ENCODE measurements at places on chromosomes 11 and 22.

DNA sequence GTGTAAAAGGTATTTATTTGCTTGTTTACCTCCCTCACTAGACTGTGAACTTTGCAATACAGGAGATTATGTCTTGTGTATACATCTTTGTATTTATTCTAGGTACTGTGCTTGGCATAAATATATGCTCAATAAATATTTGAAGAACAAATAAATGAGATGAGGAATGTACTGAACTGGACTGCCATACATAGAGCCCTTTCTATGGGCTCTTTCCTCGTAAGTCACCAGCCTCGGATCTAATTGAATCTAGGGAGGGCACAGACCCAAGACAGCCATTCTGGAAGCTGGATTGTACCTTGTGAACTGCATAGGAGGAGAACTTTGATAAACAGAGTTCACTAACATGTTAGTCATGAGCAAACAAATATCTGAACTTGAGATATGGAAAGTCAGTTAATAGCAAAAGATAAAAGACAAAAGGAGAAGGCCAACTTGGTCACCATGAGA lies 503.9 kb downstream of the INSC start:
- DNase-seq, result no peak

GRCh38 chr11:83680321-83680720 lies 394.2 kb upstream of the CCDC90B start:
- no peak for DNase-seq

GRCh38 chr22:37303821-37304274 lies 21.5 kb downstream of the CYTH4 start:
- DNase-seq, result peak; percentile 45

GRCh38 chr22:20957102-20957682 lies 9.9 kb upstream of the AIFM3 start:
- DNase-seq, result no peak

DNA sequence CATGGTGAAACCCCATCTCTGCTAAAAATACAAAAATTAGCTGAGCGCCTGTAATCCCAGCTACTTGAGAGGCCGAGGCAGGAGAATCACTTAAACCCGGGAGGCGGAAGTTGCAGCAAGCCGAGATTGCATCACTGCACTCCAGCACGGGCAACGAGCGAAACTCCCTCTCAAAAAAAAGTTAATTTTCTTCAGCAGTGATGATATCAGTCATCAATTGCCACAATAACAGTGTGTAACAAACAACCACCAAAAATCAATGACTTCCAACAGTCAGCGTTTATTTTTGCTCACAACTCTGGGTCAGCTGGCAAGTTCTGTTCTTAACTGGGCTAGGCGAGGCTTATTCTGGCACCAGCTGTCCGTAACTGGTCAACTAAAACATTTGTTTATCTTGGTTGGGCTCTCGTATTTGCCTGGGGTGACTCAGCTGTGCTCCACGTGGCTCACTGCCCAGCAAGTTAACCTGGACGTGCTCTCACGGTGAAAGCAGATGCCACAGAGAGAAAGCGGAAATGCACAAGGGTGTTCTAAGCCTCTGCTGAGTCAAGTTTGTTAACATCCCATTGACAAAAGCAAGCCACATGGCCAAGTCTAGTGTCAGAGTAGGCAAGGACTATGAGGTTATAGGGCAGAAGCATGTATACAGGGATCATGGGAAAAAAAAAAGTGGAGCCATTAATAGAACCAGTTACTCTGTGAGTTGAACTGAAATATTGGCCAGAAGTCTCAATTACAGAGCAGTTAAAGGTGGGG lies 52.1 kb downstream of the LHFPL7 start:
- DNase-seq, result peak; percentile 23

DNA sequence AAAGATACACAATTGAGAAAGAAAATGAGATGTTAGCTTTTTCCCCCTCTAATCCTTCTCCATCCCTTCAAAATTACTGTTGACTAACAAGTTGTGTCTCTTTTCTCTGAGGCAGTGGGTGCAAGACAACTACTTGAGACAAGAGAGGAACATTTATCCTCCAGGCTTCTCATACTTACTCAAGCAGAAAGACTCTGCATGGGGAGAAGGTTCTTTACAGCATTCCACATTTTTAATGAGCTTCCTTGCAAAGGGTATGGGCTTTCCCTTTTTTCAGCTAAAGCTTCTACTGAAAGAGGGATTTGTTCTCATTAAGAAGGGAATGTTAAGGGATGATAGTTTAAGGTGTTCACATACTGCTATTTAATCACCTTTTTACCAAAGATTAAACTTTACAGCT lies 47.8 kb downstream of the PAX6 start:
- no peak for DNase-seq

DNA sequence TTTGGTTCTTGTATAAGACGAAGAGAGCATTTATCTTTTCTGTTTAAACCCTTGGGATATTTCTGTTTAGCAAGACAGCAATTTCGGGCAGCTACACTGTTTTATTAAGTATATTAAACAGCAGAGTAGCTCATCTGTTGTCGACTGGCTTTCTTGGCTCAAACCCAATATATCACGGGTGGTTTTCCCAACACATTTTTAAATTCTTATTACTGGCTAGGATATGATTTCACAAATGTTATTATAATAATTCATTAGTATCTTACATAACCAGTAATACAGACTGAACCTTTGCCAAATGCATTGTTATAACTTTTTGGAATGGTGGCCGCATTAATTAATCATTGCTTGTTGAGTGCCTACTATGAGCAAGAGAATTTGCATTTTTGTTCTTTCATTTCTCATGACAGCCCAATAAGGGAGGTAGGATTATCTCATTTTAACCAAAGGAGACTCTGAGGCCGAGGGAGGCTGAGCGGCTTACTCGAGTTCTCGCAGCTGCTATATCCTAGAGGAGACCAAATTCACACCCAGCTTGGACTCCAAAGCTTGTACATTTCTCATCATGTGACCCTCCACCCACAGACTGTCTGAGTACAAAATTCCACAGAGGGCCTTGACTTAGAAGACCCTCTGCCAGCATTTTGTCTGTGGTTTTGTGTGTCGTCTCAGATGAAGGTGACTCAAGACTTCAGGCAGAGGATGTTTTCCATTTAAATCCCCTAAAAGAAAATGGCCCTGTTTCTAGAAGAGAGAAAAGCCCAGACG lies 304.9 kb downstream of the NTM start:
- no peak for DNase-seq

DNA sequence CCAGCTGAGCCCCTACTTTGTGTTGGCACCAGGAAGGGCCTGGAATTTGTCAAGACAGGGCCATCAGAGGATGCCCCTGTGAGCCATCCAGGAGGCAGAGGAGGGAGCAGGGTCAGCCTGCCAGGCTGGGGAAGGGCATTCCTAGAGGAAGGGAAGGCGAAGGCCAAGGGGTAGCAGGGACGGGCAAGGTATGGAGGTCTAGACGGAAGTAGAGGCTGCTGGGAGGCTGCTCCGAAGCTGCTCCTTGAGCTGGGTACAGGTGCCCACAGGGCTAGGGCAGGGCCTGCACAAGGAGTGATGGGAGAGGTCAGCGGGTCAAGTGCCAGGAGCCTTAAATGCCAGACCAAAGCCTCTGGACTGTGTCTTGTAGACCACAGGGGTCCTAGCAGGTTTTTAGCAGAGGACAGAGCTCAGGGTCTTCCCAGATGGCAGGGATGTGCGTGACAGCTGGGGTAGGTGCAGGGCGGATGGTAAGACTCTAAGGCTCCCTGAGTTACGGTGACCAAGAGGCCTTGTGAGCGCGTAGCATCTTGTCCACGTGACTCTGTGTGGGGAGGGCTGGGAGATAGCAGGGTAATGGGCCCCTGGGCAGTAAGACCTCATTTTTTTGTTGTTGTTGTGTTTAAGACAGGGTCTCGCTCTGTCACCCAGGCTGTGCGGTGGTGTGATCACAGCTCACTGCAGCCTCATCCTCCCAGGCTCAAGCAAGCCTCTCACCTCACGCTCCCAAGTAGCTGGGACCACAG lies 31.7 kb upstream of the CSNK1E start:
- DNase-seq, result no peak

- DNase-seq, result no peak
Measured at GRCh38 chr11:128342511-128343134, 244.7 kb downstream of the ETS1 start.

GRCh38 chr11:122069707-122070360 lies 46.2 kb downstream of the BLID start:
- DNase-seq, result no peak

GRCh38 chr22:27980424-27981148 lies 61.5 kb upstream of the PITPNB start:
- DNase-seq, result no peak

GRCh38 chr11:69048031-69048693 lies 570 bp upstream of the TPCN2 start:
- DNase-seq, result no peak

GRCh38 chr11:15793043-15793996 lies 563.0 kb downstream of the SOX6 start:
- no peak for DNase-seq

- DNase-seq, result no peak
Measured at GRCh38 chr22:20808844-20809243, 34.9 kb downstream of the SERPIND1 start.

- DNase-seq, result no peak
Measured at GRCh38 chr11:45057938-45058646, 88.3 kb upstream of the PRDM11 start.

- DNase-seq, result no peak
Measured at GRCh38 chr11:103556171-103556570, 446.9 kb downstream of the DYNC2H1 start.

- DNase-seq, result no peak
Measured at GRCh38 chr11:19394525-19395016, 153.8 kb upstream of the E2F8 start.

DNA sequence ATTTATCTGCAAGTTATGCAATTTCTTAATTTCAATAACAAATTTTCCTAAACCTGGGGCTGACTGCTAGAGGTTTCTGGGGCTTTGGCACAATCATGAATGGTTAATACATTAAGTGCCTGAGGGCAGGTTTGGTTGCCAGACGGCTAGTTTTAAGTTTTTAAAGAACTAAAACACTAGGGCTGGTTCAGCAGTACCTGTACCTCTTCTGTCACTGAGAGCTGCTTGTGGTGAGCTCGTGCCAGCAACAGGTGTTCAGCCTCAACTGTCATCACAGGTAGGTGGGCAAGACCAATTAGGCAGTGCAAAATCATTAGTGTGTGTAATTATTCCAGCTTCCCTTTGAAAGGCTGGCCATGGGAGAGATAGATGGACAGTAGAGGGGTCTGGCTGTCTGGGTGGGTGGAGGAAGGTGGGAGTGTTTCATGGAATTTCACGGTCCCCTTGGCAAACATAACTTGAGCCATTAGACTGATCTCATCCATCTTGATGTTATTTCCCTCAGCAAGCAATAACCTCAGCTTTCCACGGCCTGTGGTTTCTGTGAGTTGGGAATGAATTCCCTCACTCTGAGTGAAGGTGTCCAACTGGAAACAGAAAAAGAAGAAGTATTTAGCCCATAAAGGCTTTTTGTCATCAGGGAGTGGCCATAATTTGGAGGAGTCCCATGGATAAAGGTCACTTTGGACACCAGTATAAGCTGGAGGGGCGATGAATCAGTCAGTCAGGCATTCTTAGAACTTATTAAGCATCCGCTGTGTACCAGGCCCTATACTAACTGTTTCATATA lies 114.8 kb downstream of the SNX19 start:
- no peak for DNase-seq

DNA sequence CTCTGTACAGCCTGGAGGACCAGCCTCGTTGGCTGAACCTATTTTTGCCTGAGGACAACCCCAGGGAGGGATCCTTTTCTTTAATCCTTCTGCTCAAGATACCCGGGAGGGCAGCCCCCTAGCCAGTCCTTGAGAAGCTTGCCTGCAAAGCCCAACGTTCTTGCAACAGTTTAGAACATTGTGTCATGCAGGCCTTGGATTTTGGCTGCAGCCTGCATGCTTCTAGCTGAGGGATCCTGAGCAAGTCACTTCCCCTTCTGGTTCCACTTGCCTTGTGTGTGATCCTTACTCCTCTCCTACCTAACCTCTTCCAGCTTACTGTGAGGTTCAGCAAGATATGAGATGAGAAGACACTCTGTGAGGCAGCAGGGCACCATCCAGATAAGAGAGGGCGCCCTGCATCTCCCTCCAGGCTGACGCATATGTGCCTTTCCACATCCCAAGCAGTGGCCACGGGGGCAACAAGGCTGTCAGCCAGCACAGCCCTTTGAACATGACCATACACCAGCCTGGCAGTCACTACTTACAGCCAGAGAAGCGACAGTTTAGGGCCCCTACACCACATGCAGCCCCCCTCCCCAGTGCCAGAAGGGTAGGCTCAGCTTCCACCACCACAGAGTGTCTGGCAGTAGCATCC lies 76.1 kb downstream of the C11orf58 start:
- no peak for DNase-seq

DNA sequence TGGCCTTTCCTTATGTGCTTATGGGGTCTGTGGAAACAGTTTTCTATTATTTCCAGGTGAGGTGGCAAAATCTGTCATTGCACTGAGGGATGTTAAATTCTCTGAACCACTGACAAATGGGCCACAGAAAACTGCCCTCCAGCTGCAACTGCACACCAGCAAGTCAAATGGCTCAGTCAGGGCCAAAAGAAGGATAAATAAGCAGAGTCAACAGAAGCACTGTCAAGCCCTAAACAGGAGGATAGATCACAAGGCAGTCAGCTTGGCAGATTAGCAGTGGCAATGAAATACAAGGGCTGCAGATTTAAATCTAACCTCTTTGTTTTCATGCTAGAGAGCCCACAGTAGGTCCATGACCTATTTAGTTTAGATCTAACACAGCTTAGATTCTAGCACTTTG lies 435.6 kb downstream of the ETS1 start:
- no peak for DNase-seq

DNA sequence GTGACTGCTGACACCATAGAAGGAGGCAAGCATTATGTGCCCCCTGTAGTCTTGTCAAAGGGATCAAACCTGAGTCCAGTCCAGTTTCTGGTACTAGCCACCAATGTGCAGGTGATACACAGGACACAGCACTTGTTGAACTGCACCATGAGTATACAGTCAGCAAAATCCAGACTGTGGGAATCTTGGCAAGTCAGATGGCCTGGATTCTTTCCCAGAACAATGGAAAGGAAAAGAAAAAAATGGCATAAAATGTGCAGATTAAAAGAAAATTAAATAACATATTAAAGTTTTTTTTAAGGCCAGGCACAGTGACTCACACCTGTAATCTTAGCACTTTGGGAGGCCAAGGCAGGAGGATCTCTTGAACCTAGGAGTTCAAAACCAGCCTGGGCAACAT lies 16.8 kb downstream of the CRY2 start:
- no peak for DNase-seq

DNA sequence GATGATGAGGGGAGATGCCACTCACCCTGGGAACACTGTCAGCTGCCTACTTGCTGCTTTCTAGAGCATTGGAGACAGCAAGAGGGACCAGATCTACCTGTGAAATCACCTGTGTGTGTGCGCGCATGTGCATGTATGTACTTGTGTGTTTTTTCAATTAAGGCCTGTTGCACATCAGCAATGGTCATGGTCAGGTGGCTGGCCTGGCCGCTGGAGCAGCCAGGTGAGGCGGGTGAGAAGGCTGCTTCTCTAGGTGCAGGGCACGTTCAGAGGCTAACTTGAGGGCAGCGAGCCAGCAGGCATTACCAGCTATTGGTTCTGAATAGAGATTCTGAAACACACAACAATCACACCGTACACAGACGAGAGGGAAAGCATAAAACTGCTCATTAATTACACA lies 65.1 kb downstream of the PARVG start:
- no peak for DNase-seq

- no peak for DNase-seq
Measured at GRCh38 chr11:46659908-46660307, 40.5 kb downstream of the ARHGAP1 start.

Data from frontal cortex (tissue), 4 donors.